T-cell (primary cell): ENCODE measurements at places on chromosomes 6 and 20. TPM values are rescaled to one million over a fixed set of nuclear protein-coding genes. Genes with fewer than 3 reads are reported as not detected.

The PLG gene
- 1.9 TPM for total RNA-seq

The ETV7 gene
- 3.3 TPM for total RNA-seq

The CST5 gene
- total RNA-seq = not detected

DNA sequence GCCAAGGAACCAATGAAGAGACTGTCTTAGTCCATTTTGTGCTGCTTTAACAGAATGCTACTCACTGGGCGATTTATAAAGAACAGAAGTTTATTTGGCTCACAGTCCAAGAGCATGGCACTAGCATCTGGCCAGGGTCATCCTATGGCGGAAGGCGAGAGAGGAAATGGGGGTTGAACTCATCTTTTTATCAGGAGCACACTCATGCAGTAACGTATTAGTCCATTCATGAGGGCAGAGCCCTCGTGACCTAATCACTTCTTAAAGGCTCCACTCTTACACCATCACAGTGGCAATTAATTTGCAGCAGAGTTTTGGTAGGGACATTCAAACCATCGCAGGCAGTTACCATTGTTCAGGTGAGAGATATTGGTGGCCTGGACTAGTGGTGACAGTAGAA, 8.5 kb downstream of the ARFGEF2 start:
- DNase-seq = no peak
- H3K36me3 ChIP-seq = peaks cover 3% of the 10 kb centered on the region
- H3K4me1 ChIP-seq = peaks cover 6% of the 10 kb centered on the region
- no peak overlapping the region for H3K4me3 ChIP-seq
- no peaks in the 10 kb centered on the region for H3K27me3 ChIP-seq

DNA sequence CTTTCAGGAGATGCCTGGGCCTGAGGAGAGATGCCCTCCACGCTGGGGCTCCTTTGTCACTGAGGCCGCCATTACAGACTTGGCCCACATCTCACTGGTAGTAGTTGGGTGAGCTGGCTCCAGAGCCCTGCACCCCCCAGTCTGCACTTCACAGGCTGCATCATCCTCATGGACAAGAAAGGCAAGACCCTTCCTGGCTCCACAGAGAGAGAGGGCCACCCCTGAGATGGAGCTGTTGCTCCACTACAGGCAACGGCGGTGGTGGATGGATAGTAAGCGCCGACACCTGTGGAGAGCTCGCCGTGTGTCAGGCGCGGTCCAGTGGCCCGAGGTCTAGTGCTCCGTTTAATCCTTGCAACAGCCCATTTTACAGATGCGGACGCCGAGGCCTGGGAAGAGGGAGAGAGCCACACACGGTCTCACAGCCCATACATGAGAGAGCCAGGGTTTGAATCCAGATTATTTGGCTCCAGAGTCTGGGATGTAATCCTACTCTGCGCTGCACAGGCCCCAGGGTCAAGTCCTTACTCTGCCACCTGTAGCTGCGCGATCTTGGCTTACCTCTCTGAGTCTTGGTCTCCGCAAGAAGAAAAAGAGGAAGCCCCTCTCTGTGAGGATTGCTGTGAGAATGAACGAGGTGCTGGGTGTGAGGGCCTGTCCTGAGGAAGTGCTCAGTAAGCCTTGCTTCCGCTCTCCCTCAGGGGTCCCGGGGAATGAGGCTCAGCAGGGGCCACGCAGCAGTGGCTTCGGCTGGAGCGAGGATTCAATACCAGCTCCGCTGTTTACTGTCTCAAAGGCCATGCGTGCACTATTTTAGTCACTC, 34.5 kb downstream of the SPDEF start:
- H3K27ac ChIP-seq = no peak overlapping the region
- H3K36me3 ChIP-seq = no peaks in the 10 kb centered on the region
- no peaks in the 10 kb centered on the region for H3K27me3 ChIP-seq
- DNase-seq = no peak
- no peaks in the 10 kb centered on the region for H3K4me1 ChIP-seq
